Type B pancreatic cell (in vitro differentiated cells): ENCODE measurements at places on chromosomes 2 and 18. TPM values are rescaled to one million over a fixed set of nuclear protein-coding genes. Genes with fewer than 3 reads are reported as not detected.

MAPK4 gene
- total RNA-seq = 6.7 and 7.5 TPM in 2 replicates

CCDC74A gene
- 19.9 and 26.0 TPM in 2 replicates for total RNA-seq

GPR155 gene
- total RNA-seq = 1.6 and 6.2 TPM in 2 replicates

DNA sequence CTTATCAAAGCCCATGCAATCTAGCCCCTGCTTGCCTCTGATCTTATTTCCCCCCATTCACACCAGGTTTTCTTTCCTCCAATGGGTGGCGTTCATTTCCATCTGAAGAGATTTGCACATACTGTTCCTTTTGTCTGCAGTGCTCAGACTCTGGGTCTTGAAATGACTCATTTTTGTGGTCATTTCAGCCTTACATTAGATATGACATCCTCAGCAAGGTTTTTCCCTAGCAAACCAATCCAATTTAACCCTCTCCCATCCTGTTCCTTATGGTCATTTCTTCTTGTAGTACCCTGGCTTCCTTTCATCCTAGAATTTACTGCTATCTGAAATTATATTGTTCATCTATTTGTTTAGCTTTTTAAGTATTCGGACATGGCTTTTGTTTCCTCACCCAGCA, 42.5 kb upstream of the SCN1A start:
- DNase-seq = no peak

GRCh38 chr2:24857746-24858145, 62.3 kb downstream of the ADCY3 start:
- DNase-seq = no peak

SERPINB2 gene
- 45.2 and 121 TPM in 2 replicates for total RNA-seq

GRCh38 chr2:229164545-229165249, 106.4 kb downstream of the PID1 start:
- no peak for DNase-seq

ARHGEF33 gene
- total RNA-seq = 1.0 and 1.5 TPM in 2 replicates

DNA sequence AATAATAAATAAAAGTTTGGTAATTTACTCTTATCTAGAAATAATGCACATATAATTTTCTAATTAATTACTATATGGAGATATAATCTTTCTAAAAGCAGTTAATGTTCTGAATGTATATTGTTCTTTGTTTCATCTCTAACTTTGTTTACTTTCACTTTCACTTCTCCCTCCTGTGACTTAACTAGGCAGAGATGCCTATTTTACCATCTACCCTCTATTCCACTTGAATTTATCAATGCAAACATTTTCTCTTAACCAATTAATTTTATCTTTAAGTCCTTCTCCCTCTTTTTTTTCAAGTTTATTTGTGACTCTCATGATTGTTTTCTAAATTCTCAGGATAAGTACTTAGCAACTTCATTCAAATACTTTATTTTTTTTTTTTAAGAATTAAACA, 55.1 kb upstream of the IL1RL1 start:
- DNase-seq = no peak

MERTK gene
- total RNA-seq = 25.7 and 48.4 TPM in 2 replicates

- DNase-seq = no peak
Measured at GRCh38 chr2:158717366-158718195, 77.5 kb upstream of the DAPL1 start.

- no peak for DNase-seq
Measured at GRCh38 chr2:9094117-9094516, 90.6 kb upstream of the MBOAT2 start.

- no peak for DNase-seq
Measured at GRCh38 chr2:11716689-11717321, 29.6 kb upstream of the LPIN1 start.

DNA sequence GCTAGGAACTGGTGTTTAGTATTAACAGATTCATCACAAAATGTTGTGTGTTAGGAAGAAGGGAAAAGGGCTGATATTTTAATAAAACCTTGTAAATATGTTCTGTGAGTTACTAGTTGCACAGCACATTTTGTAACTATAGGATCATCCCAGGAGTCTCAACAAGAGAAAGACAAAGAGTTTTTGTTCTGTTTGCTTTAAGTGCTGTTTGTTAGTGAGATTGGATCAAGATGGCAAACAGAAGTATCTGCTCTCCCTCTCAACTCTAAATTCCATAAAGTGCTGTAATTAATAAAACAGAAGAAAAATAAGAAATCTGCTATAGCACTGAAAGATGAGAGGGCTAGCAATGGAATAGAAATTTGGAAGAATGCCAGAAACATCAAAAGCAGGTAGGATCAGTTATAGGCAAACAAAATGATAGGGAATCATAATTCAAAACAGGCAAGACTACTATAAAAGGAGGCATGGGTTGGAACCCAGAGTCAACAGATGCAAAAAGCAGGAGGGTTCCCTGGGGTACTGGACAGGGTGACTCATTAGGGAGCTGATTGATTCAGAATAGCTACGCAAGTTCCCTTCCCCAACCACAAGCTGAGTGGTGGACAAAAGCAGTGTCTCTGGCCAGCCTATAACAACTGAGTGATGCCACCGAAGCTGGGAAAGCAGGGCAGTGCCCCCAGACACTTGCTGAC, 75.8 kb downstream of the DYNC1I2 start:
- no peak for DNase-seq

DNA sequence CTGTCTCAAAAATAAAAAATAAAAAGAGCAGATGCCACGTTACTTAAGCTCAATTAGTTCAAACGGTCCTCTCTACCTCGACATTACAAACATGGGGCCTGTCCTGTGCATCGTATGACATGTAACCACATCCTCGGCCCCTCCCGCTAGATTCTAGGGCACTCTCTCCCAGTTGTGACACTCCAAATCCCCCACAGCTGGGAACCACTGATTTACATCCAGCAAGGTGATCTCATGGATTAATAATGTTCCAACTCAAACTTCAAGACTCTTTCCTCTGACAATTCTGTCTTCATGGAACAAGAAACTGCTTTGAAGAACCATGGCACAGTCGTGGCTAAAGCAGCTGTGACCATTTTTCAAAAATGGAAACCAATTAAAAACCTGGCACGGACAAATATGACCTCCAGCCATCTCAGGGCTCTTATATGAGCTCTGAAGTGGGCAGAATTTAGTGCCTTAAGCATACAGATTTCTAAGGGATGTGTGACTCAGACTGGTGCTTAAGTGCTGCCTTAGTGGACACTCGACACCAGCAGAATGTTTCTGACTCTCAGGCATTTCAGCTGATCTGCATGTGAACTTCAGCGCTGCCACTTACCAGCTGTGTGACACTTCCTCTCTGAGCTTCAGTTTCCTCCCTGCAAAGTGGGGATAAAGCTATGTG, 31.7 kb upstream of the ASAP2 start:
- DNase-seq = no peak

- DNase-seq = no peak
Measured at GRCh38 chr2:148058641-148059040, 37.8 kb downstream of the MBD5 start.

MC5R gene
- total RNA-seq = not detected in 2 replicates

DNA sequence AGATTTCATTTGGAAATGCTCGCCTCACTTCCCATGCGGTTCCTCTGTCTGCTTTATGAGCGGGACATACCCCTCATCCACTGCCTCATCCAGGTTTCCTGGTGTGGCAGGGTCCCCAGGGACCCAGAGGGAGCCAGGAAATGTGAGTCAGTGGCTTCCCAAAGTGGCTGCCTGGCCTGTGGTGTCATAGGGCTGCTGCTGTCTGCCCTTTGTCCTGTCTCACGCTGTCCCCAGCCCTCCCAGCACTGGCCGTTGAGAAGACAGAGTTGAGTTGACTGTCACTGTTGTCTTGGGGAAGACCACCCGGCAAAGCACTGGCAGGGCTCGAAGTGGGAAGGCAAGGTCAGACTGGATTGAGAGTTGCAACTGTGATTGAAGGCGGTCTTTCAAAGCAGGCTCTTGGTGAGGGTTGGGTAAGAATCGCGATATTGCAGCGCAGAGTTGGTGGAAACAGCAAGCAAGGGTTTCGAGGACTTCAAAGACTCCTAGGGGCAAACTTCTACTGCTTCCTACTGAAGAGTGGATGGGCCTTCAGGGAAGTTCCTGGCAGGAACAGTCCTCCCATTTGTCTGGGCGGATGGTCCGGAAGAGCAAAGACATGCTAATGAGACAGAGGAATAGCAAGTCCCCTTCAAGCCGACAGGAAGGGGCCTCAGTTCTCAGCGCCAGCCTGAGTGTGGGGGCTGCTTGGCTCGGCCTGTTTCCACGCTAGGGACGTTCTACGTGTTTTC, 33.9 kb downstream of the RAB31 start:
- DNase-seq = no peak

DNA sequence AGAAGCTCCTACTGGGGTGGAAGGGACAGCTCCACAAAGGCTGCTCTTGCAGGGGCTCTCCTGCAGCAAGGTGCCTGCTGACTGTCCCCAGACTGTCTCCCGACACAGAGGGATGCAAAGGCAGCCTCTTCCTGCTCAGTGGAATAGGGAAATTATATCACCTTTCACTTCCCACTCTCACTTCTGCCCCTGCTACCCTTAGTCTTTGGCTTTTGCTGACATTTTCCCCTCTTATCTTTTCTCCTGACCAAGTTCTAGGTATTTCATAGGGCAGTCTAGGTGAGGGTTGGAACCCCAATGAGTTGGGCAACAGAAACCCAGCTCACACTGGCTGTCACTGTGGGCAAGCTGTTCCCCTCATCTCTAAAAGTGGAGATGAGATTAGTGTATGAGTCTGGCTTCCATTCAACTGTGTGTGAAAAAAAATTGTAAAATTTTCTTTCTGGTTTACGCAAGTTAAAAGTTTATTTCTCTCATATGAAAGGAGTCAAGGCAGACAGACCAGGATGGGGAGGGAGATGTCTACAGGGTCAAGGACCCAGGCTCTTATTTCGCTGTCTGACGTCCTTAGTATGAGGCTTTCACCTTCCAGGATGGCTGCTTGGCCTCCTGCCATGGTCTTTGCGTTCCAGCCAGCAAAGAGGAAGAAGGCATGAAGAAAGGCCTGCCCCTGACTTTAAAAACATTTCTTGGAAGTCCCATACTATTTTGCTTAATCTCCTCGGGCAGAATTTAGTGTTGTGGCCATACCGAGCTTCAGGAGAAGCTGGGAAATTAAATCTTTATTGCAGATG, 7.5 kb upstream of the MOCOS start:
- no peak for DNase-seq

GRCh38 chr18:7755753-7756475, 188.8 kb downstream of the PTPRM start:
- DNase-seq = no peak

PCARE gene
- total RNA-seq = not detected in 2 replicates
